Activated naive CD8-positive, alpha-beta T cell treated with anti-CD3 and anti-CD28 coated beads, Interleukin-2, amount 50 U/mL, for 16 hours (primary cell): ENCODE measurements at places on chromosomes 6 and 20.

DNA sequence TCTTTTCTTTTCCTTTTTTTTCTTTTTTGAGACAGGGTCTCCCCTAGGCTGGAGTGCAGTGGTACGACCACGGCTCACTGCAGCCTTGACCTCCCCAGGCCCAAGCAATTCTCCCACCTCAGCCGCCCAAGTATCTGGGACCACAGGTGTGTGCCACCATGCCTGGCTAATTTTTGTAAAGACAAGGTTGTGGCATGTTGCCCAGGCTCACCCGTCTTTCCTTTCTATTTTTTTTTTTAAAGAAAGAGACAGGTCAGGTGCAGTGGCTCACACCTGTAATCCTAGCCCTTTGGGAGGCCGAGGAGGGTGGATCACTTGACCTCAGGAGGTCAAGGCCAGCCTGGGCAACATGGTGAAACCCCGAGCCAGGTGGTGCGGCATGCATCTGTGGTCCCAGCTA is 16.6 kb downstream of the BANF2 start:
- DNase-seq: no peak

DNA sequence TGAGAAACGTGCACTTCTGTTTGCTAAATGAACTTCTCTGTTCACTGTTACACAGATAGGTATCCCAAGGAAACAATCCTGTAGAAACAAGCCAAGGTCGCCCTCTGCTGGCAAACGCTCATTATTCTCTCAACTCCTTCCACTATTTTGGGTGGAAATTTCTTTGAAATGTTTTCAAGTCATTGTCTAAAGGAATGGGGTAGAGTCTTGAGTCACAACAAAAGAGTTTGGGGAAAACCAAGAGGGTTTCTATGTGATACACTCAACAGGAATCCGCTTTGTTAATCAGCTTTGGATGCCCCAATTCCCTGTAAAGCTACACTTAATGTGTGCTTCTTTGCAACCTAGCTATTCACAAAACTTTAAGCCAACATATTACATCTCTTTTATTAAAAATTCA is 4.6 kb upstream of the RAE1 start:
- DNase-seq: peak; percentile 28

GRCh38 chr20:10170261-10170660 is 48.4 kb upstream of the SNAP25 start:
- DNase-seq: no peak

DNA sequence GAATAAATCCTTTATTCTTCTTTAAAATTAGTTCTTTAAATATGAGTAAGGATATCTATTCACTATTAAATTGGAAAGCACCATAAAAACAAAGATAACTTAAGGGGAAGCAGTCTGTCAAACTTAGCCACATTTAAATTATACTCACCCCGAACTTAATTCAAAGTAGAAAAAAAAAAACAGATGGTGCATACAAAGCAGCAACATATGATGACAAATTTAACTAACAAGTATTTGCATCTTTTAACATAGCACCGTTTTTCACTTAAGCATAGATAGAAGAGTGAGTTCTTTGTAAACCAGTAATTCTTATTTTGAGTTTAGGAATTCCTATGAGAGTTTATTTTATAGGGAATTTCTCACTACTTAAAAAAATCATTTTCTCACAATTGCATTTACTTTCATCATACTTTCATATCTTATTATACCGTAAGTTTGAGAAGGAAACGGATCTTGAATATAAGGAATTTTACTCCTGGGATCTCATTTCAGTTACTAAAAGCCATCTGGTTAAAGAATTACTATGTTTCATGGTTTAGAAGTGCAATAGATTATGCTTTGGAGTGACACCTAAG is 828.2 kb upstream of the MAP3K7 start:
- DNase-seq: no peak

GRCh38 chr6:66190858-66191257 is 483.8 kb upstream of the EYS start:
- no peak for DNase-seq

- DNase-seq: no peak
Observed at GRCh38 chr20:37895166-37895565, 7.8 kb upstream of the VSTM2L start.

DNA sequence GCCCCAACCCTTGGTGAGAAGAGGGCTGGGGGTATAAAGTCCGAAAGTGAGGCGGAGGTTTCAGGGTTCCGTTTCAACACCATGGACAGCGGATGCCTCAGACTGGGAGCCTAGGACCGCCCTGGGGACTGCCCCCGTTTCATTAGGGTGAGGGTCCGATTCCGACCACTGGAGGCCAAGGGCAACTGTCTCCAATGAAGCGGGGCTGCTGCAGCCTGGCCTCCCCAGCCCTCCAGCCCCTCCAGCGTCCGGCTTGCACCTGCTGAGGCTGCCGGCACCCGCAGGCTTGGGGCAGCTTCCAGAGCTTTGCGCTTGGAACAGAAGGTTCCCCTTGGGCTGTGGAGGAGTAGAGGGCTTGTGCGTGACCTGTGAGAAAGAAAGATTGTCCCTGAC is 39.9 kb downstream of the YTHDF1 start:
- no peak for DNase-seq
